Urothelium cell line (cell line): ENCODE measurements at places on chromosomes 5 and 9.

GRCh38 chr9:27866741-27867140 is 293.5 kb upstream of the C9orf72 start:
- DNase-seq, result no peak

DNA sequence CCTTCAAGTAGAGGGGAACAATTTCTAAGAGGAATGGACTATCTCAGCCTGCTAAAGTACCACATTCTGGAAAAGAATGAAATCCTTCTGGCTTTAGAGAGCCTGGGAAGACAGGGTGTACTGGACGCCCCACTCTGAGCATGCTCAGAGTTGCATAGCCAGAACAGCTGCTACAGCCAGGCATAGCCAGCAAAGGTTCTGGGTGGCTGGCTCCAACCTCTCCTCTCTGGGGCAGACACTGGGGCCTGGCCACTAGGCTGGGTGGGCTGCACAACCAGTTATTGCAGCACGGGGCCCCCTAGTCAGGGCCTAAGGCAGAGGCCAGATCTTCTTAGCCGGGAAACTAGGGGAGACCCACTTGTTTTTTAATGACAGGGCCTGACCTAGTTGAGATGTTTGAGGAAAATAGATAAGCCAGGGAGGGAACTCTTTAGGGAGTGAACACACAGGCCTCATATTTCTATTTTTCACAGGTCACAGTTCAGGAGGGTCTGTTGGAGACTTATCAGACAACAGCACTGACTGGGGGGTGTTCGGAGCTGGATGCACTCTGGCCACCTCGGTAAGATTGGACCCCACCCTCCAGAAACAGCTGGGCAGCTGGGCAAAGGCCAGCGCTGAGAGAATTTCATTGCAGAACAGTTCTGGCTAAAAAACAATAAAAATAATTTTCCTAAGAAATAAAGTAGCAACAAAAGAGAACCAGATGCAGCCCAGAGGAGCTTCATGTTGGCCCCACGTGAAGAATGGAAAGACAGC is 142.9 kb downstream of the LPAR1 start:
- no peak for DNase-seq

DNA sequence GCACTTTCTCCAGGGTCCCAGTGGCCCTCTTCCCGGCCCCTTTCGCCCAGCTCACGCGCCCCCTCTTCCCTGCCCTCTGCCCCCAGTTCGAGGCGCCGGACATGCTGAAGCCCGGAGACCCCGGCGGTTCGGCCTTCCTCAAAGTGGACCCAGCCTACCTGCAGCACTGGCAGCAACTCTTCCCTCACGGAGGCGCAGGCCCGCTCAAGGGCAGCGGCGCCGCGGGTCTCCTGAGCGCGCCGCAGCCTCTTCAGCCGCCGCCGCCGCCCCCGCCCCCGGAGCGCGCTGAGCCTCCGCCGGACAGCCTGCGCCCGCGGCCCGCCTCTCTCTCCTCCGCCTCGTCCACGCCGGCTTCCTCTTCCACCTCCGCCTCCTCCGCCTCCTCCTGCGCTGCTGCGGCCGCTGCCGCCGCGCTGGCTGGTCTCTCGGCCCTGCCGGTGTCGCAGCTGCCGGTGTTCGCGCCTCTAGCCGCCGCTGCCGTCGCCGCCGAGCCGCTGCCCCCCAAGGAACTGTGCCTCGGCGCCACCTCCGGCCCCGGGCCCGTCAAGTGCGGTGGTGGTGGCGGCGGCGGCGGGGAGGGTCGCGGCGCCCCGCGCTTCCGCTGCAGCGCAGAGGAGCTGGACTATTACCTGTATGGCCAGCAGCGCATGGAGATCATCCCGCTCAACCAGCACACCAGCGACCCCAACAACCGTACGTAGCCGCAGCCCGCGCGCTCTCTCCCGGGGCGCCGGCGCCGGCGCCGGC is 1.0 kb downstream of the PRDM6 start:
- no peak for DNase-seq

- DNase-seq, result peak; percentile 71
These were observed 231.0 kb downstream of the CDK5RAP2 start for GRCh38 chr9:120348951-120349429.

DNA sequence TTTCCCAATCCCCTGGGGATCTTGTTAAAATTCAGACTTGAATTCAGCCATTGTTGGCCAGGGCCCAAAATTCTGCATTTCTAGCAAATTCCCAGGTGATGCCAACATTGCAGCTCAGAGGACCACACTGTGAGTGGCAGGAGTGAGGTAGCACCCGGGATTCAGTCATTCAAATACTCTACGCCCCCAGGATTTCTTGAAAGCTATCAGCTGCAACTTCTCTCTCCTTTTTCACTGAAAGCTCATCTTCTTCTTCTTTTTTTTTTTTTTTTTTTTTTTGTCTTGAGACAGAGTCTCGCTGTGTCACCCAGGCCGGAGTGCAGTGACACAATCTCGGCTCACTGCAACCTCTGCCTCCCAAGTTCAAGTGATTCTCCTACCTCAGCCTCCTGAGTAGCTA is 19.3 kb upstream of the ANKH start:
- no peak for DNase-seq

- peak; percentile 40 for DNase-seq
These were observed 680 bp upstream of the RFK start for GRCh38 chr9:76394960-76395252.

GRCh38 chr9:34322899-34323591 is 6.0 kb downstream of the KIF24 start:
- DNase-seq, result no peak

GRCh38 chr9:134891713-134892112 is 11.1 kb downstream of the FCN2 start:
- DNase-seq, result no peak

DNA sequence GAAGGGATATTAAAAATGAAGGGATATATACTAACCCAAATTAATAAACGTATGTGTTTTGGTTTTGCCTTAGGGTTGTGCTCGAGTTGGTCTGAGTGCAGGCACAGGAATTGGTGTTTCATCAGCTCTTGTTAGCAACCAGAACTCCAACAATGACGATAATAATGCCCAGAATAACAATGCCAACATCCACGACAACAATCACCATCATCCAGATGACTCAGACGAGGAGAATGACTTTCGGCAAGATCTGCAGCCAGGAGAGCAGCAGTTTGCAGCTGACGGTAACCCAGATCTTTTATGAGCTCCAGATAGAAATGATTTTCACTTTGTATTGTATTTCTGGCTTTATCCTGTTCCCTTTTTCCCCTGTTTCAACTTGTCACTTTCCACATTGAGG is 33.2 kb downstream of the FBXO38 start:
- no peak for DNase-seq

DNA sequence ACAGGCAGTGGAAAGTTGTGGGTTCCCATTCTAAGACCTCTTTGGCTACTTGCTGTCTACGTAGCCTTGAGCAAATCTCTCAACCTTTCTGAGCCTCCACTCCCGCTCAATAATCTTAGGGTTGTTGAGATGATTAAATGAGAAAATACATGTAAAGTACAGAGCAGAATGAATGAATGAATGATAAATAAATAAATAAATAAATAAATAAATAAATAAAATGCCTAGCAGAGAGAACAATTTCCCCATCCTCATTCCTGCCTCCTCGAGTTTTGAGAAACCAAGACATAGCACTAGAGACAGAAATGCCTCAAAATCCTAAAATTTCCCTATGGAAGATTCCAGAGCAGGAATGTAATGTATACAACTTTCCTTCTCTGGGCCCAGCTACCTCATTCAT is 128.3 kb upstream of the RAD23B start:
- no peak for DNase-seq

DNA sequence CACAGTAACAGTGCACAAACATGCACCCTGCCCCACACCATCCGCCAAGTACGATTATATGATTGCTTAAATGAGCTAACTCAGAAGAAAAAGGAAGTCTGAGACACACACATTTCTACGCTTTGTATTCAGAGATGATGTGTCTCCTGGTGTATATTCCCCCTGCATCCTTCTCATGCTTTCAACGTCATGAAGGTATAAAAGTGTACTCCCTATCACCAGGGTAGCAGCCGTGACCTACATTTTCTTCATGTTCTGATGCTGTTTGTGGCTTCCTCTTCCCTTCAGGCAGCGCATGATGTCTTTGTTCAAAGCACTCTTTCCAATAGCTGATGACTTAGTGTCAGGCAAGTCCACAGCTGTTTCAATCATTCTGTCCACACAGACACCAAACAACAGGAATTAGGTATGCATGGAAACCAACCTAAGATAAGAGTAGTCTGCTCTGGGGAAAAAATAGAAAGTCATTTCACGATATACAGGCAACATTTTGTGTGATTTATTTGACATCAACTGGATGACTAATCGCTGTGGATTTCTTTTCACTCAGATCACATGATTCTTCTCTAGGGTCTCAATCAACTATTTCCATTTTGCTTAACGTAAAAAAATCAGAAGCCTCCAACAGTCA is 269.4 kb upstream of the PTGER4 start:
- DNase-seq, result peak; percentile 57

GRCh38 chr9:123657099-123657498 is 272.8 kb downstream of the DENND1A start:
- no peak for DNase-seq

DNA sequence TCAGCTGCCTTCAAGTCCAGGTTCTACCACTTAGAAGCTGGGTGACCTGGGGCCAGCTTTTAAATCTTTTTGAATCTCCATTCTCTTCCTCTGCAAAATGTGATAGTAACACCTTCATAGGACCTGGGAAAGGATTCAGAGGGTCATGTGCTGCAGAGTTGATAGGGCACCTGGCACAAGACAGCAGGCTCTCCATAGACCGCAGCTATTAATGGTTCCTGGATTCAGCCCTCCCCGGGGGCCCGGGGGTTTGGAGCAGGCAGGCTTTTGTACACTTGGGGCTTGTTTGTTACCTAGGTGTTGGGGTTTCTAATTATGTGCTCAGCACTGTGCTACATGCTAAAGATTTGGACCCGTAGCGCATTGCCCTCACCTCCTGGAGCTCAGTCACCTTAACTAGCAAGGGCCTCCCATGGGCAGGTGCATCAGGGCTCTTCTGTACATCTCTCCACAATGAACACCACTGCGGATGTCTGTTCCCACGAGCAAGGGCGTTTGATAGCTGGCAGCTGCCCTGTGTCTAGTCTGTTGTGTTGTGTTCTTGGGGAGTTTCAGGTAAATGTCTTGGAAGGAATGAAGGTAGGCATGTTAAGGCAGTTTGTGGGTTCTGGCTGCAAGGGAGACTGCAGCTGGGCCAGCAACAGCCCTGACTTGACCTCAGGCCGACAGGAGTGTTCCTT is 12.1 kb downstream of the PRRC2B start:
- no peak for DNase-seq

DNA sequence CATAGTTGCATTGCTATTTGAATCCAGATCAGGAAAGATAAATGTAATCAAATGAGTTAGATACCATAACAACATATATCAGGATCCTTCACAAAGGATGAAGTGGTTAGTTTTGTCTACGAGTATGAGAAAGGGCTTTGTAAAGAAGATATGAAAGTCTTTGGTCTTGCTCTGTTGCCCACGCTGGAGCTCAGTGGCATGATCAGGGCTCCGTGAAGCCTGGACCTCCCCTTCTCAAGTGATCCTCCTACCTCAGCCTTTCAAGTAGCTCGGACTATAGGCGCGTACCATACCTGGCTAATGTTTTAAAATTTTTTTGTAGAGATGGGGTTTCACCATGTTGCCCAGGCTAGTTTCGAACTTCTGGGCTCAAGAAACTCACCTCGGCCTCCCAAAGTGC is 1.8 kb downstream of the SMC5 start:
- DNase-seq, result no peak
